ENCODE measurements at places on chromosomes 7 and 10.

GRCh38 chr7:157086508-157087187 is 52.1 kb upstream of the UBE3C start:
- DNase-seq: no peak

DNA sequence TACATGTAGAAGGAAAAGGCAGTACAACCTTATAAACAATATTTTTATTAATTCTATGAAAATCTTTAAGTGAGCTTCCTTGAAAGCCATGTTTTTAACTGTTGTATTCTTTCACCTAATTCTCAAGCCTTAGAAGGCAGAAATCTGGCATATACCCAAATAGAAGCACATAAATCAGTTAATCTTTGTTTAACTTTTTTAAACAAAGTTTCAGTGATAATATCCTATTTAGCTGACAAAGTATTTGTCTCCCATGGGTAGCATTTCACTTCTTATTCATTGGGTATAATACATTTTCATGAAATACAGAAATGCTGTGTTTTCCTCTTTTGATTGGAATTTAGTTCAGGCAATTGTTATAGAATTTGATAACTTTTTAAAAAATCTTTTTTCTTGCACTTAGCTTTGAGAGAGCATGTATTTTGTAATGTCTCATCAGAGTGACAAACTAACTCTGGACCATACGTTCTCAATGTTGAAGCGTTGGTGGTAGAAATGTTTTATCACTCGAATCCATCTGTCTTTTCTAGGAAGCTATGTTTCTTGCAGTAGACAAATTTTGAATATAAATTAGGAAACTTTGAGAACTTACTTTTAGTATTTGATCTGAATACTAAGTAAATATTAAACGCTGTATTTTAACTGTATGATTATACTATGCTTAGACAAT is 78.1 kb downstream of the CREM start:
- no peak for DNase-seq

GRCh38 chr10:131198843-131199242 is 112.7 kb downstream of the TCERG1L start:
- no peak for DNase-seq

DNA sequence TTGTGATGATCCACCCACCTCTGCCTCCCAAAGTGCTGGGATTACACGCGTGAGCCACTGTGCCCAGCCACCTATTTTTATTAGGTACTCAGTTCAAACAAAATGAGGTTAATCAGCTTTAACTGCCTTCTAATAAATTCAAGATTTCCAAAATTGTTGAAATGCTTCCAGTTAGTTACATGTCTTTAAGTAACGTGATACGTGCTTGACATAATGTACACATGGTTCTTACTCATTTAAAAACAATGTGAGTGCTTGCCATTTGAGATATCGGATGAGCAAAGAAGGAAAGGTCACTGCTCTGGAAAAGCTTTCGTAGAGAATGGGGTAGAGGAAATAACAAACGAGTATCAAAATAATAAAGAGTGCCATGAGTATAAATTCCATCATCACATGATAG is 83.6 kb downstream of the KMT2E start:
- peak; percentile 81 for DNase-seq

GRCh38 chr7:110544194-110544593 is 546.7 kb upstream of the LRRN3 start:
- DNase-seq: peak; percentile 22

- no peak for DNase-seq
Observed at GRCh38 chr7:49778731-49779270, 5.4 kb downstream of the VWC2 start.

DNA sequence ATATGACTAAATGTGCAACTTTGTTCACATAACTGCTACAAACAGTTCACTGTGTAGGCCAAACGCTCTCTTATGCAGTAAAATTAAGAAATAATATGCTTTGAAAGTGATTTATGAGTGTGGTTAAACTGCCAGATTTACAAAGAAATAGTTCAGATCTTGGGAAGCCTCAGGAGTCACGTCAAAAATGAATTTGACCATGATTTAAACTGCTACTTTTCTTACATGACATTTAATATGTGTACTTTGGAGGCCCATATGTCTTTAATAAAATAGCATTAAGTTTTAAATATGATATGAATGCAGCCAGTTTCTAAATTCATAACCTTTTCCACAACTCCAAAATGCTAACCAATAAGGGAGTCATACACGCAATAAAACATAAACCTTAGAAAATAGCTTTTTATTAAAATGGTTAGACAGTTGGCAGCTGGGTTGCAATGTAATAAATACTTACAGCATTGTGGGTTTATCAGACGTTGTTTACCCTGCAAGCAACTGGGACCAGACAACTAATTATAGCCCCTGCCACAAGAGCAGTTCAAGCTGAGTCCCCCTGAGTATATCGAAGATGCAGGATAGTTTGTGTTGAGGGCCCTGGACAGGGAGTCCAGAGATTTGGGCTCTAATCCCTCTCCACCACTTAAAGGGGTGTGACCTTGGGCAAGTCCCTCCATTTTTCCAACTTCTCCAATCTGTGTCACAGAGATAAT is 640.4 kb downstream of the LRMDA start:
- DNase-seq: no peak

- DNase-seq: no peak
Observed at GRCh38 chr7:154744861-154745258, 258.1 kb downstream of the PAXIP1 start.

DNA sequence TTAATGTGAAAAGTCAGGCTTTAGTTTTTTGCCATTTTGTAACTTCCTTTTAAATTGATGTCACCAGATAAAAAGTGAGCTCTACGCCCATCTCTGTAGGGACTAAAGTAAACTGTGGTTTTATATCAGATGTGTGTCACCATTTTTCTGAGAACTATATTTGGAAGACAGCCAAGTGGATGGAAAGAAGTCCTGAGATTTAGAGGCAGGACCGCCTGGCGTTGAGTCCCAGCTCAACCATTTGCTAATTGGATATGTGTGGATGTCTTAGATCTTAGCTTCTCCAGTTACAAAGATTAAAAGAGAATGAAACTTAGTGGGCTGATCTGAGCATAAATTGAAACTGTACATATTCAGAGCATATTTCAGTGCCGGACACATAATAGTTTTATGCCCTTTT is 691.6 kb upstream of the CELF2 start:
- DNase-seq: no peak

GRCh38 chr7:158366916-158367633 is 220.5 kb downstream of the PTPRN2 start:
- no peak for DNase-seq
